ENCODE measurements at places on chromosomes 11 and 22.

DNA sequence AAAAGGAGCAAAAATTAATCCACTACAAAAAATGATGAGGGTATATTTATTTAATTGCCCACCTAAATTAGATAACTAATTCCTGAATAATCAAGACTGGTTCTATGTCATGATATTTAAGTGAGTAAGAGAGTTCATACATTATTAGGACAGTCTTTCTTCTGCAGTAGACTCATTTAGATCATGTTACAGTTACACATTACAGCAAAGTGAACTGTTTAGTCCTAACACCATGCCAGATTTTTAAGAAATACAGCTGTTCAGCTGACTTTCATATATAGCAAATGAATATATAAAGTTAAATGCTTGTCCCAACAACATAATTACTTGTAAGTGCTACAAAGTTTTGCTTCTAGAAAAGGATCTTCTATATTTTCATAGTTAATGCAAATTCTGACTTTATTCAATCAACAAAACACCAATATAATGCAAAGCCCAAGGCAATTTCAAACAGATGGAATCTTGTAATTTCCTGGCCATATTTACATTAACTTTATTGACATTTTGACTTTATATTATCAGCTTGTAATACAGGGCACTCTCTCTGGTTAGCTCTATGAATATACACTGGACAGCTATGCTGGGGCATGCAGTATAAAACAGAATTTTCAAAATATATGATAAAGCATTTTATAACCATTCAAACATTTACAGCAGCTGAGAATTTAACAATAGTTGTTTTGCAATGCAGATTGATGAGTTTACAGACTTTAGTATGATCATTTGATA lies 45.7 kb upstream of the TP53AIP1 start:
- DNase-seq, result no peak

DNA sequence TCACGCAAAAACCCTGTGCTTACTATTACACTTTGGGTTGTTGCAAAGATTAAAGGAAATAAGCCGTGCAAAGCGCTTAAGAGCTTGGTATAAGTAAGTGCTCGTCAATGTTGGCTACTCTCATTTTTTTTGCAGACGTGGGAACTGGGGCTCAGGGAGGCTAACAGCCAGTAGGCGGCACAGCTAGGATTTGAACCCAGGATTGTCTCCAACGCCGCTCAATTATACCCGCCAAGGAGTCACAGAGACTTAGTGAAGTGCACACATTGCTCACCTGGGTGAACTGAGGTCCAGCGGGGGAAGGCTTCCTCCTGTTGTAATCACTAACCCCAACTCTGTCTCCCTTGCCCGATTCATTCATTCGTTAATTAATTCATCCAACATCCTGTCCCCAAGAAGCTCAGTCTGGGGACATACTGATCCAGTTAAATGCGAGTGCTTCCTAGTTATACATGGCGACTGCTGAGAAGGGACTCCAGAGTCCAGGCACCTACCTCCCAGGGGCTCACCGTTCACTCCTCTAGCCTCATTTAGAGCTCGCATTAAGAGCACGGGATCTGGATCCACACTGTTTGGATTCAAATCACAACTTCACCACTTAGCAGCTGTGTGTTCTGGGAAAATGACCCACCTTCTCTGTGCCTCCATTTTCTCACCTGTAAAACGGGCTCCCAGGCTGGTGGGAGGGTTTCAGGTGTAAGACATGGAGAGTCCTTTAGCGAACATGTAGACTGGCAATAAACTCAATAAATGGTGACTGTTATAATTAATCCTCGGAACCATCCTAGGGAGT lies 838 bp upstream of the MTFP1 start:
- no peak for DNase-seq

DNA sequence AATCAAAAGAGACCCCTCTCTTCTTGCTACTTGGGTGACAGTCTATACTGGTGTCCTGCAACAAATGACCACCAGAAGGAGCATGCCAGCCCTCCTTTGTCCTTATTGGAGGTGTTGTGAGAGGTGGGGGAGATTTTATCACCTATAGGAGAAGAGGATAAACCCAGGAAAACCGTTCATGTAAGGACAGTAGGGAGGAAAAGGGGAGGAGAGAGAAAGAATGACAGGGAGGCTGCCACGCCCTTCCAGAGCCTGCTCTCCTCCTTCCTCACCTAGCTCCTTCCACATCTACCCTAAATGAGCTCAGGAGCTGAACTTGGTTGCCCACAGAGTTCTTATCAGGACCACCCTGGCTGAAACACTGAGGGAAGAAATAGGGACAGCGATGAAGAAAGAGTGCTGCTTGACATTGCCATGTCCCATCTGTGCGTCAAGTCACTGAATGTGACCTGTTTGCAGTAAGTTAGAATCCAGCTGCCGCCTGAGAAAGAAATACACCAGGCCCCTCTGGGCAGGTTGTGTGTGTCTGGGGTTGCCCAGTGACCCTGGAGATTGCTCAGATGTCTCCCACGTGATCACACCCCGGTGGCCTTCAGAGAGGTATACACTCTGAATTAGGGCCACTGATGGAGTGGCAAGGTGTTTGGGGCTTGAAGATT lies 40.4 kb upstream of the ETS1 start:
- no peak for DNase-seq

GRCh38 chr11:111447112-111447471 lies 65.1 kb downstream of the BTG4 start:
- no peak for DNase-seq

DNA sequence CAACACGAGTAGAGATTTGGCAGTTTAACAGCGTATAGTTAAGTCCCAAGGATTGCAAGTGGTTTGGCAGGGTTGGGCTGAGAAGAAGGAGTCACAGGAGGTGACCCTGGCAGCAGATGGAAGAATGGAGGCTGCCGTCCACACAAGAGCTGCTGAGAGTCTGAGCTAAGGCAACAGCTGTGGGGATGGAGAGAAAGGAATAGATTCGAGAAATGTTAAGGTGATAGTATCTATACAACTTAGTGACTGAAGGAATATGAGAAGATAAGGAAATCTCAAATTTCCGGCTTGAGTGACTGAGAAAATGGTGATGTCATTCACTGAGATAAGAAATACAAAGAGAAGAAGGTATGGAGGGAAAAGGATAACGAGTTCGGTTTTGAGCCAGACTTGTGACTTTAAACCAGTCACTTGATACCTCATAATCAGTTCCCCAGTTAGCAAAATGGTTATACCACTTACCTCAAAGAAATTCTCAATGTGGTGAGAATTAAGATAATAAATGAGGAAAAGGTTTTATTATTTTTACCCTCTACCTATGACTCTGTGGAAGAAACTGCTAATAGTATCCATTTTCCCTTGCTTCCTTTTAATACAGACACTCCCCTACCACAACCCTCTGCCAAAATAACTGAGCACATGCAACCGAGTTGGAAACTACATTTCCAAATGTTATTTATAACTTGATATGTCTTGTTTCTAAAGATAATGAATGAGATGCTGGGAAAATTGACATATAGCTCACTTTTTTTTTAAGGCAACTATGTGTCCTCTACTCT lies 30.7 kb downstream of the FAM168A start:
- no peak for DNase-seq

DNA sequence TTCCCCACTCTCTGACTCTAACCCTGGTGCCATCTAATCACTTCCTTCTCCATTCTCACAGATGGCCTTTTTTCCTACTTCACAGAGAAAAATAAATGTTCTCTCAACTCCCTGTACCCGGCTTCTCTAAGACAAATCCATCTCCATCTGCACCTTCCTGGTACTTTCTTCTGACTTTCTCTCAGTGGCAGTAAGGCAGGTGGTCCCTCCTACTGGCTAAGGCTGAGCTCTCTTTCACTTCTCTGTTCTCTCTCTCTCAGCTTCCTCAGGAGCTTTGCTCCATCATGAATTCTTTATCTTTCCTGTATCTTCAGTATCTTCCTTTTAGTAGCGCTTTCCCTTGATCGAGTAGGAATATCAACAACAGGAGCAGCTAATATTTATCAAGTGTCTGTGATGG lies 421.6 kb downstream of the TMEM135 start:
- no peak for DNase-seq

DNA sequence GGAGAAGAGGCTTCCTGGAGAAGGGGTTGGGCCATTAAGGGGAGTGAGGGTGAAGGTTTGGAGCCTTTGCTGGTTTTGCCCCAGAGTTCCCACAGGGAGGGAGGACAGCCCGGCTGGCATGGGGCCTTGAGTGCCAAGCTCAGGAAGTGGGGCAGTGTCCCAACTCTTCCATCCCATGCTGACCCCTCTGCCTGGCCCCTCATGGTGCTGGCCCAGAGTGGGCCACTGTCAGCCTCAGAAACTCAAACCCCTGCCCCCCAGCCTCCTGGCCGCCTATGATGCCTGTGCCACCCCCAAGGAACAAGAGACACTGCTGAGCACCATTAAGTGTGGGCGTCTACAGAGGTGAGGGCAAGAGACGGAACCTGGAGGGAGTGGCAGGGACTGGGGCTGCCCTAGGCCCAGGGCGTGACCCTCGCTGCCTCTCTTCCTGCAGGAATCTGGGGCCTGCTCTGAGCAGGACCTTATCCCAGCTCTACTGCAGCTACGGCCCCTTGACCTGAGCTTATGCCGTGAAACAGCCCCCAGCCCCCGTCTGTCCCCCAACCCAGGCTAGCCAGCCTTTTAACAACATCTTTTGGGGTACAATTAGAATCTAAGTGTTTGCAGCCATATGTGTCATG lies 5.4 kb downstream of the MUS81 start:
- DNase-seq, result no peak

GRCh38 chr11:23976426-23976825 lies 520.4 kb upstream of the LUZP2 start:
- DNase-seq, result no peak

- DNase-seq, result no peak
Measured at GRCh38 chr22:19457828-19458428, 10.4 kb upstream of the C22orf39 start.

- DNase-seq, result no peak
Measured at GRCh38 chr11:101470881-101471520, 112.8 kb downstream of the TRPC6 start.

DNA sequence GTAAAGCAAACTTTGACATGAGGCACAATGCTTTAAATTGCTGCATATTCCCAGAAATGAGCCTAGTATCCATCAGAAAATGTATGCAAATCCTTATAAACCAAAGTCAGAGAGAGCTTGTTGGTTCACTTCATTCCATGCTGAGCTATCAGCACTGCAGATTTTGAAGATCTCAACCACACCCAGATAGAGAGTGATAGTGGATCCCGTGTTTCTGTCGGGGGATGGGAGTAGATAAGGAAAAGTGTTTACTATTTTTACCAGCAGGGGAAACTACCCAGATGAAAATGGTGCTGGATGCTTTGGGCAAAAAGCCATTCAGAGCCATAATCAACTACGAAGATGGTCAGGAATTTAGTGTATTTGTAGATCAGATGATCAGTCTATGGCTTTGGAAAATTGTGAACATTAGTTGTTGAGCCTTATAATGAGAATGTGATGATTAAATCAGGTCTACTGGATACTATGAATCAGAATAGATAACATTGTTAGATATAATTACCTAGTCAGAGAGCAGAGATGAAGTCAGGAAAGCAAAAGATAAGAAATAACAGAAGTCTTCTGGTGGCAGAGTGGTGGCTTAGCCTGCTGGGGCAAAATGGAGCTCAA lies 10.8 kb downstream of the OR51B6 start:
- no peak for DNase-seq

DNA sequence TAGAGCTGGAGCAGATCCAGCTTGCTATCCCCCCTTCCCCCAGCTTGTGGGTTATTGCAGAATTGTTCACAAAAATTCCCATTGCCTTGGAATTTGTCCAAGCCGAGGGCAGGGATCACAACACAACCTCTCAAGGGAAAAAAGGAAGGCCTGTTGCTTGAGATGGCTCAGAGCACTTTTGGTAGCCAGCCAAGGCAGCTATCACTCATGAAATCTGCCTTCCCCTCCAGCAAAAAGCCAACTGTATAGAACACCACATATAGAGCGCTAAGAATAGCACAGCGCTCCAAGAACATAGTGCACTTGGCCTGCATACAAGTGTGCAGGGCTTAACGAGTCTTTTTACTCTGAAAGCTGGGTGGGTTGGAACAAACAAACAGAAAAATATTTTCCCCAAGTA lies 46.2 kb downstream of the FAM83F start:
- peak; percentile 33 for DNase-seq

GRCh38 chr22:29306175-29306834 lies at the start of gene GAS2L1:
TSS of gene GAS2L1 (plus strand) at chr22:29306650. CDS start at chr22:29308106, 1,456 bp downstream.
- DNase-seq, result peak; percentile 89

- no peak for DNase-seq
Measured at GRCh38 chr11:59183771-59184170, 11.8 kb downstream of the DTX4 start.

DNA sequence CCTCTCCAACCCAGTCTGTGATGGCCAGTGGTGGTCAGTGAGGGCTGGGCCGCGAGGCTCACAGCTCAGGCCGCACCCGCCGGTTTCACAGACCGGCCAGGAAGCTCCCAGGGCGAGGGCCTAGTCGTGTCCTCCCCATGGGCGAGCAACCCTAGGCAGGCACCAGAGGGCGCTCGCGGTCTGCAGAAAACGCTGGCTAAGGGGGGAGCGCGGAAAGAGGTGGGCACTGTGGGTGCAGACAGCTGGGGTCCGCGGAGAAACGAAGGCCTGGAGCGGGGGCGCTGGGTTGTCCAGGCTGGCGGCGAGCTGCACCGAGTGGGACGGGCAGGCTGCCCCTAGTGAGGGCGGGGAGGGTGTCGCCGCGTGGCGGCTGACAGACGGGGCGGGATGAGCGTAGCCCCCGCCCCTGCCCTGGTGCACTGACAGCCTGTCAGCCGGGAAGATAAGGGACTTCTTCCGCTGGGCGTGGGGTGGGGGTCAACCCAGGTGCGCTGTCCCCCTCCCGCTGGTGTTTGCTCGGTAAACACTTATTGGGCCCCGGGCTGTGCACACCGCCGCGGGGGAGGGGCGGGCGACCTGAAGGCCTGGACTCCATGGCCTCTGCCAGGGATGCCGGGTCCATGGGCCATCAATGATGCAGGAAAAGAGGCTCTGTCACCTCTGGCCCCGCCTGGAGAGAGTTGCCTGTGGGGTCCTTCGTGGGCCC lies 7.5 kb downstream of the GP1BB start:
- DNase-seq, result peak; percentile 89

DNA sequence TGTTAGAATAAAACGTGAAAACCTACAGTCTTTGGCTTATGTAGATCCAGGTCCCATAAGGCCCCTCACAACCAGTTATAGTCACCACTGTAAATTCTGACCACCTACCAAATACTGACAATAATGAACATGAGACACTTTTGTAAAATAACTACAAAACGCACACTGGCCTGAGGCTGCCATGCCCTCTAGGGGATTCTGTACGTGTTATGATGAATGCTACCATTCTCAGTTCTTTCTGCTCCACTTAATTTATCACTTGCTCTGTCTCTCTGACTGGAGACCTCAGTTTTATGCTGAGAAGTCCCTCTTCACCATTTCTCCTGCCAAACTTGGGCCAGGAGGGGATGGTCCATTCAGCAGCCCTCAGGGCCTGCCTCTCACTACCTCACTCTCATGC lies 18.7 kb upstream of the TMPRSS5 start:
- DNase-seq, result no peak

GRCh38 chr11:113506893-113507292 lies 31.7 kb upstream of the DRD2 start:
- no peak for DNase-seq
